Cardiac muscle cell (in vitro differentiated cells and primary cell): ENCODE measurements at places on chromosomes 1 and 21.

DNA sequence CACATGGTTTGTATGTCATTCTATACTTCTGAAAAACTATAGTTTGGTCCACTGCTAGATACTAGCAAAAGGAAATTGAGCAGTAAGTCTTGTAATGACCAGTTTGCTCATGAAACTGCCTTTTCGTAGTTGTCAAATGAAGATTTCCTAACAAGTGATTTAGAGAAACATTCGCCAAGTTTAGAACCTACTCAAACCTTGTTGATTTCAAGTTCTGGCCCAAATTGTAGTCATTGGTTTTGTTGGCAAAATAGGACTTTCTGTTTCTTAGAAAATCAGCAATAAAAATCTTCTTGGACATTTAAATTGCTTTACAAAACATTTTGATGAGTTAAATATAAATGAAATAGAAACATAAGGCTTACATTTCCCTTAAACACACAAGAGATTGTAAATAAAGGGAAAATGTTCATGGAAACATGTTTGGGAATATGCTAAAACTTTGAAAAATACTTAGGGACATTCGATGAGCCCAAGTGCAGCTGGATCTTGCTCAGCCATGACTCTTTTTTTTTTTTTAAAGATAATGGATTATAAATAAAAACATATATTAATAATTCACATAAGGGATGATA lies 178.5 kb upstream of the LYPLAL1 start:
- DNase-seq = no peak

DNA sequence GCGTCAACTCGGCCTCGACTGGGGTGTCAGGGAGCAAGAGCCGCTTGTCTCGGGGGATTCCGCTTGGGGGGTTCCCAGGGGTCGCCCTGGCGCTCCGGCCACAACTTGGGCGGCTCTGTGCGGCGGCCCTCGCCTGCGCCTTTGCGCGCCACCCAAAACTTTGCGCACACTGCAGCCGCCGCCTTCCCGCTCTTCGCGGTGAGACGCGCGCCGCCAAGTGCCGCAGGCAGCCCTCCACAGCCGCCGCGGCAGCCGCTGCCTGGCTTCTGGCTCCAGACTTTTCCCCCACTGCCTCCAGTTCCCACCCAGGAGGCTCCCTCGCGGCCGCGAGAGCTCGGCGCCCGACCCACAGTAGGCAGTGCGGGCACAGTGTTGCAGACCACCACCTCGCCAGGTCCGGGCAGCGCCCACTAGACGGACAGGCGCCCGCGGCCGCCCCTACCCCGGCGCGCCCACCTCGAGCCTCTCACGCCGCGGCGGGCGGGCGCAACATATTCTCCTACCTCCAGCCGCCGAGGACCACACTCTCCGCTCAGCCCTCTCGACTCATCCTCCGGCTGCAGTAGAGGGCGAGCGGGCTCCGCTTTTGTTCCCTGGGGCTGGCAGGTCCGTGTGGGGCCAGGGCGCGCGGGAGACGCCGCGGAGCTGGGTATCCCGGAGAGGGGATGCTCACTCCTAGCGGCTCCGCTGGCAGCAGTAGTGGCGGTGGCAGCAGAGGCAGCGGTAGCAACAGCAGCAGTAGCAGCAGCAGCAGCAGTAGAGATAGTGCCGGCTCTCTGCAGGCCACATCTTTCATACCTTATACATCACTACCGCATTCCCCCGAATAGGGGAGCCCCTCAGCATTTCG lies 296.6 kb downstream of the OMA1 start:
- peak; percentile 57 for DNase-seq

- peak; percentile 89 for DNase-seq
Measured at GRCh38 chr1:64514197-64514765, 44.4 kb downstream of the CACHD1 start.

GRCh38 chr1:181674617-181675016 lies 191.3 kb downstream of the CACNA1E start:
- no peak for DNase-seq

DNA sequence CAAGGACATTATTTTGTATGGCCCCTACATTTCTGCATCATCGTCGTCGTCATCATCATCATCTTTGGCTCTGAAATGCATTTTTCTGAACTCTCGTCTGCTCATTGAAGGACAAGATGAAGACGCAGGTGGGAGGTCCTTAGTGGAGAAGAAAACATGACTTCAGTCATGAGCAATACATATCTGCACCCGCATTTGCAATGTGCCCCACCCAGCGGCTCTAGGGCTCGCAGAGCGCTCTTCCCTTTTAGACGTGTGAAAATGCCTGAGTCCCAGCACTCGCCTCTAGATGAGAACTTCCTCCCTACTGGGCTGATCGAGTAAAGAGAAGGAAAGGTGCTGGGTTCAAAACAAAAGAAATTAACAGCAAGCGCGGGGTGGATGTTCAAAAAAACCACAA lies 10.1 kb downstream of the C1orf174 start:
- DNase-seq = no peak

DNA sequence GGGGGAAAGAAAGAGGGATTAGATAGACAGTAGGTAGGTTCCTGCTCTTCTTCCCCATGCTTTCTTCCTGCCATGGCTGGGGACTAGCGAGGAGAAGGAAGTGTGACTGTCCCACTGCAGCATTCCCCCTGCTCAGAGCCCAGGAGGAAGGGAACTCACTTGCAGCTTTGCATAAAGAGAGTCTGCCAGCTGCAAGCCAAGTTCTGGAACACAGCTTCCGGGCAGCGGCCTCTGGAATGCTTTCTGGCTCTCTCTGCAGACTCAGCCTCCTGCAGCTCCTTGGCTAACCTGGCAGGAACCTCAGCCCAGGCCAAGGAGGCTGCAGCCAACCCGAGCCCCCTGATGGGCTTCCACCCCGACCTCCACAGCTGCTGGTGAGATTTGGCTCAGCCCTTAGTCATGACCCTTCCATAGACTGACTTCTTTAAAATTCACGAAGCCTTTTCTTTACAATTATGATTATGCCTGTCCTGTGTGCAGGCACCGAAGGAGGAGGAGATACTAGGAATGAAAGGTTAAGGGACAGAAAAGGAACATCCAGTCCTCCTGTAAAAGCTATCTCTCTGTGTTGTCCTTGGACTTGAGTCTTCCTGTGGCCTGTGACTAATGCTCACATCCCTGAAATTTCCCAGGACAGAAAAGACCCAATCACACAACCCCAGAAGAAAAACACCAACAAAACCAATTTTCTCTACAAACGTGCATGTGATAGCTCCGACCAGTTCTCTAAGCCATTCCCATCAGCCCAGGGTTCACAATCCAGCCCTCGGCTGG lies 108.2 kb upstream of the OLIG2 start:
- DNase-seq = peak; percentile 48

DNA sequence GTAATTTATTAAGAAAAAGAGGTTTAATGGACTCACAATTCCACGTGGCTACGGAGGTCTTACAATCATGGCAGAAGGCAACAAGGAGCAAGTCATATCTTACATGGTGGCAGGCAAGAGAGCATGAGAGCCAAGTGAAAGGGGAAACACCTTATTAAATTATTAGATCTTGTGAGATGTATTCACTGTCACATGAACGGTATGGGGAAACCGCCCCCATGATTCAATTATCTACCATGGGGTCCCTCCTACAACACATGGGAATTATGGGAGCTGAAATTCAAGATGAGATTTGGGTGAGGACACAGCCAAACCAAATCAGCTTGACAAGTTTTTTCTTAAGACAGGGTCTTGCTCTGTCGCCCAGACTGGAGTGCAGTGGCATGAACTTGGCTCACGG lies 14.3 kb downstream of the DAP3 start:
- no peak for DNase-seq

DNA sequence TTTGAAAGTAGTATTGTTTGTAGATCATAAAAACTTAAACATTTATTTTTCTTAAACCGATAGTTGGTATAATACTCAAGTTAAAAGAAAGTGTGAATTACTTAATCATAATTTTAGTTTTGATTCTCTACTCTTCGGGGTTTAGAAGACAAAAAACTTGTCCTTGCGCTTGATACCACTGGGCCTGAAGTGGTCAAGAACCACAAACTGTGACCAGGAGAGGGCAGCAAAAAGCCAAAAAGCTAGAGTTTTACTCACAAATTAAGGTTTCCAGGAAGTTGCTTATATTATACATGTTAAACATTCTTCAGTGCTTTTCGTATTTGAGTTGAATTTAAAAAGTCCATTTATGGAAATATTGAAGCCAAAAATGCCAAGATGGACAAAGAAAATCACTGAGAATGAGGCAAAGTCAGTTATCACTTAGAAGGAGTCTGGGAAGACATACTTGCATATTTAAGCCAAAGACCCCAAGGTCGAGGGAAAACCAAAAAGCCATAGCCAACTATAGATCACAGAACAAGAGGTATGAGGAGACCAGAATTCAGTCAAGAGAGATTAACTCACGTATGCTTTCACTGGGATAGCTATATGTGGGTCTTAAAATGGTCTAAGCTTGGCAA lies 34.2 kb downstream of the EFCAB7 start:
- peak; percentile 63 for DNase-seq
